NCI-H1417 treated with DMSO at 0.1 percent for 48 hours (cell line): ENCODE measurements at places on chromosomes 5 and 9.

- no peak for DNase-seq
These were observed 34.5 kb upstream of the LIFR start for GRCh38 chr5:38590838-38591522.

DNA sequence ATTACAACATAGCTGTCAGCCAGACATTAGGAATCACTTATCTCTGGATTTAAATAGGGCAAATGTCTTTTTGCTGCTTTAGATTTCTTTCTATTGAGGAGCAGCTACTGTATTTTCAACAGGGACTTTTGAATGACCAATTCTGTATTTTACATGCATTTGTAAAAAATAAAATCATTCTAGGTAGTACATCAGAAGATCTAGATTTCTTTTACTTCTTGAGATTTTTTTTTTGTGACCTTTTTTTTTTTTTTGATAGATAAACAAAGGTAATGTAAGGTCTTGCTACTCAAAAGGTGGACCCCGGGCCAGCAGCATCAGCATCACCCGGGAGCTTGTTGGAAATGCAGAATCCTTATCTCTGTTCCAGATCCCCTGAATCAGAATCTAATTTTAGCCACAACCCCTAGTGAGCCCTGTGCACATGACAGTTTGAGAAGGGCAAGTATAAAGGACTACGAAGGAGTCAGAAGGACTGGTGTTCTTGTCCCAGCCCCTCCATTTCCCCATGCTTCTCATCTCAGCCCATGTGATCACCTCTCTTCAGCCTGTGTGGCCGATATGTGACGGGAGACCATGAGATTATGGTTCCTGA is 37.7 kb upstream of the CKMT2 start:
- DNase-seq = no peak

- DNase-seq = no peak
These were observed at the start of gene OR1B1 for GRCh38 chr9:122657527-122657926. Gene OR1B1, minus strand, starts transcription at chr9:122657627.

DNA sequence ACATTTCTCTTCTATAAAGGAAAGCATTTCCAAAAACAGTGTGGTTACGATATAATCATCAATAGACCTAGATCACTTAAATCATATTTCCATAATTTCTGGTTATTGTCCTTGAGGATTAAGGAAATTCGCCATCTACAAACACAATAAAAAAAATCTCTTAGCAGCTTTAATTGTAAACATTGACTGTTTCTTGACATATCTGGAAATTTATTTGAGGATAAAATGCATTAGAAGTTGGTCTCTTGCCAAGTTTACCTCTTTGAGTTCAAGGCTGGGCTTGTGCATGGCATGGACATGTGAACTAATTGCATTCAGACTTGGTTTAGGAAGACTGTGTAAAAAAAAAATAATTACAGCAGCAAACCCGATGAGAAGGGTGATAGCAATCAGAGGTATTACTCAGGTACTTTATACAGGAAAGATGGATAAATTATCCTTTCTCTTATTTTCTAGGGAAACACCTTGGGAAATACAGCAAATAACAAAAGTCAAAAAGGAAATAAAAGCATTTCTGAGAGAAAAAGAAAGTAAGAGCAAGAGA is 237.9 kb downstream of the SLF1 start:
- no peak for DNase-seq

GRCh38 chr5:32638309-32638708 is 53.0 kb downstream of the SUB1 start:
- DNase-seq = no peak

GRCh38 chr5:66802941-66803340 is 206.7 kb downstream of the MAST4 start:
- DNase-seq = no peak

DNA sequence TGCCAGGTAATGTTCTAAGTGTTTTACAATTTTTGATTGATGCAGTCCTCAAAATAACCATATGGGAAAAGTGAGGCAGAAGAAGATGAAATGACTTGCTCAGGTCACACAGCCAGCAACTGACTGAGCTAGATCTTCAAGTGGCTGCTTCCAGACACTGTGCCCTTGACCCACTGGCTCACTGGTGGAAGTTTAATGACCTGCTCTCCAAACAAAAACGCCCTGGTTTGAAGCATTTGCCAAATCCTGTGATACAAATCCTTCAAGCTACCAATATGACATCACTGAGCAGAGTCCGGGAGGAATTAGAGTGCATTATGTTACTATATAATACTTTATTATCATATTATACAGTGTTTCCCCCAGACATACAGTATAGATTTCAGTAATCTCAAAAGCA is 459.4 kb downstream of the GADD45G start:
- no peak for DNase-seq

GRCh38 chr5:15601274-15601673 is 101.3 kb downstream of the FBXL7 start:
- DNase-seq = no peak
